ENCODE measurements at places on chromosomes 2 and 18. TPM values are rescaled to one million over a fixed set of nuclear protein-coding genes. Genes with fewer than 3 reads are reported as not detected.

Gene IL18RAP
- 5.2 TPM for total RNA-seq

Gene BARD1
- 12.0 TPM for total RNA-seq

Gene PAX8
- total RNA-seq: 0.73 TPM

Gene FOXD4L1
- 0.18 TPM for total RNA-seq

Gene RAX
- total RNA-seq: not detected

Gene BCL11A
- 0.38 TPM for total RNA-seq

Gene IFIH1
- total RNA-seq: 17.2 TPM

Gene VWA3B
- not detected for total RNA-seq

Gene ANKRD30BL
- total RNA-seq: not detected

Gene RPRM
- not detected for total RNA-seq

Gene SNRPD1
- 181 TPM for total RNA-seq

Gene DYSF
- total RNA-seq: 0.87 TPM

Gene SERPINB11
- total RNA-seq: not detected

Gene LTBP1
- total RNA-seq: 0.33 TPM

Gene POTEC
- total RNA-seq: not detected

Gene CPO
- not detected for total RNA-seq

Gene TRIM54
- 0.21 TPM for total RNA-seq

Gene SKOR2
- total RNA-seq: not detected

Gene SPAG16
- 5.7 TPM for total RNA-seq

Gene CNTNAP5
- not detected for total RNA-seq

Gene KLHL30
- total RNA-seq: not detected

Gene SH3RF3
- 0.33 TPM for total RNA-seq

Gene DSC2
- 0.10 TPM for total RNA-seq

Gene TMEM247
- total RNA-seq: not detected

Gene MOGAT1
- total RNA-seq: not detected

Gene MSTN
- not detected for total RNA-seq

Gene CNOT9
- total RNA-seq: 119 TPM

Gene NEB
- 0.25 TPM for total RNA-seq

Gene PRSS56
- total RNA-seq: not detected

Gene TXNL4A
- total RNA-seq: 247 TPM

Gene PTPRN
- 0.19 TPM for total RNA-seq

Gene FNDC4
- total RNA-seq: not detected

Gene VPS4B
- total RNA-seq: 55.2 TPM

Gene TXNDC2
- not detected for total RNA-seq

Gene HOXD13
- total RNA-seq: not detected

Gene GCA
- 11.8 TPM for total RNA-seq

Gene DAW1
- not detected for total RNA-seq

Gene CRYGC
- not detected for total RNA-seq

Gene SLC5A7
- not detected for total RNA-seq

Gene SUMO1
- total RNA-seq: 96.6 TPM

Gene KLHL41
- not detected for total RNA-seq

Gene ASIC4
- 0.08 TPM for total RNA-seq

Gene TSGA10
- 2.8 TPM for total RNA-seq

Gene OTOS
- total RNA-seq: not detected

Gene CABLES1
- 1.4 TPM for total RNA-seq

Gene ASB18
- total RNA-seq: not detected

Gene PID1
- 0.19 TPM for total RNA-seq

Gene SPR
- 7.7 TPM for total RNA-seq

Gene ARHGEF4
- 0.58 TPM for total RNA-seq

Gene SLC9A2
- 0.05 TPM for total RNA-seq
